ENCODE measurements at places on chromosomes 5 and 9.

- no peak for DNase-seq
Observed at GRCh38 chr5:171961117-171961516, 45.3 kb downstream of the FBXW11 start.

DNA sequence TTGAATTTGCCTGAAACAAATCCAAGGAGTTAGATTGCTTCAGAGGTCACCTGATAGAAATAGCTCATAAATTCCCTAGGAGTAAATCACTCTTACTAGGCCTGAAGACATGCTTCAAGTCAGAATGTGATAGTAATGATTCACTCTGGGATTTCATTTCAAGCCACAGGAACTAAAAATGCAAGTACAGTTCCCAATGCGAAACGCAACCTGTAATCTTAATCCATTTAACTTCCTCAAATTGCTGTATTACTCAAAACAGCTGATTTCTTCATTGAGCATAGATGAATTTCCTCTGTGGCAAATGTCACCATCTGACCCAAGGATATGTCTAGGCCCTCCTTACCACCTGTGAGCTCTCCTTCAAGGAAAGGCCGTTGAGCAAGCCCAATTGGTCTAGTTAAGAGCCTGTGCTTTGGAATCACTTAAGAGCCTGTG is 32.1 kb upstream of the IL6ST start:
- DNase-seq: no peak

DNA sequence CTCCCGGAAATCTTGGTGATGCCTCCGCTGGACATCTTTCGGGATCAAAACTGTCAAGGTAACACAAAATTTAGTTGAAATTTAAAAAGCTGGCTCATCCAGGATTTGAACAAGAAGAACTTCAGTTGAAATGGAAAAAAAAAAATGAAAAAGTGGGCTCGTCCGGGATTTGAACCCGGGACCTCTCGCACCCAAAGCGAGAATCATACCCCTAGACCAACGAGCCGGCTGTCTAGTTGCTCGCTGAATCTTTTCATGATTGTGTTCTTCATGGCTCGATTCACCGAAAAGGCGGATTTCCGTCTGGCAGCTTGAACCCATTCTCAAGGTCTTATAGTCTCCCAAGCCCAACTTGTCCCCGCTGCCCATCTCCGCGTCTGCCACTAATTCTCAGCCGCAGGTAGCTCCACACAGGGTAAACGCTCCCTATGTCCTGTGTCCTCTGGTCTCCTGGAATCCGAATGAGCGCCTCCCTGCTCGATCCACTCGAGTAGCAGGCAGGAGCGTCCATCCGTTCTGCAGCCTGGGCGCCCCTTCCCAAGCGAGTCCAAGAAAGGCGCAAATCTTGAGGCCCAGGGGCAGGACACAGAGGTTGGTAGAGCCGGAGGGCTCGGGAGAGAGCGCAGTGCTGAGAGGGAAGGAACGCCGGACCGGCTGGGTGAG is 16.2 kb downstream of the TRIM7 start:
- DNase-seq: no peak

DNA sequence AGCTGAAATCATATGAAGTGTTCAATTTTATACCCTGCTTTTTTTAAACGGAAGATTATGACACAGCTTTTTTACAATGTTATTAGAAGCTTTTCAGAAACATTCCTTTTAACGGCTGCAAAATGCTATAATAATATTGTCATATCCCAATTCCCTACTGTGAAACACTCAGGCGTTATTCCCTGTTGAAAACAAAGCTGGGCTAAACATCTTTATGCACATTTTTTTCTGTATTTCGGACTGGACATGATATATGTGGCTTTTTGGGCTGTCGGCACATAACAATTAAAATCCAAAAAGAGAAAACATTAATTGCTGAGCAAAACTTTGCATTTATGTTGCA is 12.0 kb upstream of the CTSL start:
- DNase-seq: no peak

- DNase-seq: peak; percentile 85
Observed at GRCh38 chr5:96807075-96807654, 580 bp downstream of the ERAP1 start.

DNA sequence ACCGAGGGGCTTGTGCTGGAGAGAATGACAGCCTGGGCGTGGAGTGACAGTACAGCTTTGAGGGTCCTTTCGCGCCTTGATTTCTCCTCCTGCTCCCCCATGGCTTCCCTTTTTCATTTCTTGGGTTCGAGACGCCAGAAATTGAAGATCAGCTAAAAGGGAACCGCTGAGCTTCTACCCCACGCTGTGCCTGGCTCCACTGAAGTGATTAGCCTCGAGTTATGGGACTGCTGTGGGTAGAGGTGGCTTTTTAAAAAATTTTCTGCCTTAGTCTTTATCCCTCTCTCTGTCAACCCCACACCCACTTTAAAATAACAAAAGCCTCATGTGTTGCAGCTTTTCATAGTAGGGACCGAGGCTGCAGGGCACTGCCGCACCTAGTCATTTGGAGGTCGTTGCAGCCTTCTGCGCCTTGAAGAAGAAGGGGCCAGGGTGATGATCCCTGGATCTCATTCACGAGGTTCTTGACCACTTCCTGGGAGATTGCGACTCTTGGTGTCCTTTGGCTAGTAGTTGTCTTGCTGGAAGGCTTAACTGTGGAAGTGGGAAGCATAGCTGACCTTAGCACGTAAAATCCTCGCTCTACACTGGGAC is 603 bp downstream of the PPIP5K2 start:
- DNase-seq: no peak

GRCh38 chr5:57491369-57491965 is 8.9 kb upstream of the ACTBL2 start:
- no peak for DNase-seq

- no peak for DNase-seq
Observed at GRCh38 chr9:2536511-2536910, 85.1 kb upstream of the VLDLR start.

GRCh38 chr9:137973829-137974416 is 96.3 kb downstream of the CACNA1B start:
- DNase-seq: no peak

- DNase-seq: no peak
Observed at GRCh38 chr5:17234374-17234773, 16.9 kb downstream of the BASP1 start.

DNA sequence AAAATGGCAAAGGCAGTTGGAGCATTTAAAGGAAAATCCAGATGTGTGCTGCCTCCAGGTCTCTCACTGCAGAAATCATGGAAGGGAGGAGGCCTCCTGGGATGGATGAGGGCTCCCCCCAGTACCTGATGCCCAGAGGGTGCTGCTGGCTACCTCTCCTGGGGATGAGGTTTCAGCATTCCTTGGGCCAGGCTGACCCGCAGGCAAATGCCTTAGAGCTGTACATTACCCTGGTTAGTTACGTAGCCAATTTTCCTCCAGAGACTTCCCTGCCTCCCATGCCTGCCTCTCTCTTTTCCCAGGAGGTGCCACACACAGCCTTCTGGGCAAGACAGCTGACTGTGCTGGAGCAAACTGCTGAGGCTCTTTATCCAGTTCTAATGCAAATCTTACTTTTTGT is 65.3 kb downstream of the RGS3 start:
- no peak for DNase-seq

DNA sequence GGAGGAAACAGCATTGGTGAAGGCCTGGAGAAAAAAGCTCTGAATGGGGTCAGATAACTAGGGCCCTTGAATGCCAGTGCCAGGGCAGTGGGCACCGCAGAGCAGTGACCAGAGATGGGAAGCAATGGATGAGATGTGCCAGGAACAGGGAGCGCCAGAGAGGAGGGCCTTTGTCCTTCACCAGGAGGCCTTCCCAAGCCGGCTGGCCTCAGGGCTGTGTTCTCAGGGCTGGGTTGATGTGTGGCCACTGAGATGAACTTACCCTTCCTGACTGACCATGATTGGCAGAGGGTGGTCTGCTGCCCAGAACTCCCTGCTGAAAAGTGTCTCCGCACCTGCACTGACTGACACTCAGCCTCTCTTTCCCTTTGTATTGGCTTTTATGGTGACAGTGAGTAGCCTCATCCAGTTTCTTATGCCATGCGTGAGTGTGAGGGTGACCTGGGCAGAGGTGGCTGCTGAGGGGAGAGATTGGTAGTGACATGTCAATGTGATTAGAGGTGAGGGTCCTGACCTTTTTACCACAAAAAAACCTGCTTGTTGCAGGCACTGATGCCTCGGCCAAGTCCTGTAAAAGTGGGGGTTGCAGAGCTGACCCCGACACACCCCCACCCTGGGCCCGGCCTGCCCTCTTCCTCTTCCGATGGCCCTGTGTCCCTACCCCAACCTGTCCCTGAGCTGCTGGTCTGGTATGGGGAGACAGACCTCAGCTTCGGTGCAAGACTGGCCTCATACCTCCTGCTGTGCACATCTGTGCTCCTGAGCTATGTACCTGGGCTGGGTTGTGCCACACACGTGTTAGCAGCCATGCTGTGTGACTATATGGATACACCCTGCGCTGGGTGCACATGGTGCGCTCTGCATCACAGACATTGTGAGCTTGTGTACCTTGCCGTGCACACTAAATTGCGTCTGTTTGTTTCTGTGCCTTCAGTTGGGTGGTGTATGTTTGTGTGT is 57.1 kb upstream of the PSD2 start:
- peak; percentile 10 for DNase-seq

DNA sequence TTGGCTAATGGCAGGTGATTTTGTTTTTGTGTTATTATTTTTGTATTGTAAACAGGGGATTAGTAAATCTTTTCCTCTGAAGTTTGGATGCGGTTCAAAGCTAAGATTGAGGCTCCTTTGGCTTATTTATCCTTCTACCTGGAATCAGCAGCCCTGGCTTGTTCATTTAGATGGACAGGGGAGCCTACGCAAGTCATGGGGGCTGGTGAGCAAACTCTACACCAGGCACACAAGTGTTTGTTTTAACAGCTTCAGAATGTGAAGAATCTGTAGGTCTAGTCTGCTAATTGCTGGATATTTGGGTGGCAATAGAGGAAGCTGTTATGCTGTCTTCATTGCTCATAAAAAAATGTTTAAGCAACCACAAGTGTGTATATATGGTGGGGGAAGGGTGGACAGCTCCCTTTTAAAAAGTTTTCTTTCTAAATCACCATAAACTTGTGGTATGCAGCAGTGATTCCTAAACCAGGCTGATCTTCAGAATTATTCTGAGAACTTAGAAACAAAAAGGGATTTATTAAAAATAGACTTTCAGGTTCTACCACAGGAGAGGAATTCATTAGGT is 20.7 kb downstream of the ZNF462 start:
- DNase-seq: no peak

DNA sequence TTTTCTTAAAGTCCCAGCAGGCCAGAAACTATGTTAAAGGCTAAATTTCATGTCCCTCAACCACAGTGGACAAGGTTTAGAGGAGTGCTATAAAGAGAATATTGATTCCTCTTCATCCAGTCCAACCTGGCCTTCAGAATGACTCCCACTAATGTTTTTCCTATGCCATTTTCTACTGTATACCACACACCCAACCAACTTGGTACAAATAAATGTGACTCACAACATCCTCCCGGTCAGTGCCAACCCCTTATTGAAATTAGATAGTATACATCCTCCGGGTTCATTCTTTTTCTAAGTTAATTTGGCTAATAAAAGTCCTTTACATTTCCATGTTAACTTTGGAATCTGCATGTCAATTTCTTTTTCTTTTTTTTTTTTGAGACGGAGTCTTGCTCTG is 215.1 kb downstream of the TSSK1B start:
- DNase-seq: no peak

DNA sequence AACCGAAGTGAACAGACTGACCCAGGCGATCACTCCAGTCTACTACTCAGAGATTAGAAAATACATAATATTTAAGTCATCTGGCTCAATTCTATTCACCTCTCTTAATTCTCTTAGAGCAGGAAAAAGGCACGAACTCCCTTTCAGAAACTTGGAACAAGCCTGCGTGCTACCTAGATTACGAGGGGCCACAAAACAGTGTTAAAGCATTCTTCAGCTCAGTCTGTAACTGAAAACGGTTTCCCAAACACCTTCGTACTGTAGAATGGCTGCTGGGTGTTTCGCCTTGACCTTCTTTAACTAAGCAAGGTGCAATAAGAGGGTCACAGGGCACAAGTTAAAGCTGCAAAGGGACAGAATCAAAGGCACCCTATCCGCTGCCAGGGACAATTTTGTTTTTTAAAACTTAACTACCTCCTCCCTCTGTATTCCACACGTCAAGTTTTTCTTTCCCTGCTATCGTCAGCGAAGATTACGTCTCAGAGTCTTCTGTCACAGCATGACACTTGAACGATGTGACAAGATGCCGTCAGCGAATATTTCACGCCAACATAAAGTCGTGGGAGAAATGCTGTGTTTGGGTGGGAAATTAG is 687 bp downstream of the LYSMD3 start:
- no peak for DNase-seq

- DNase-seq: no peak
Observed at GRCh38 chr9:4689021-4689420, 9.7 kb downstream of the CDC37L1 start.

- DNase-seq: no peak
Observed at GRCh38 chr9:94938384-94938783, 211.9 kb downstream of the AOPEP start.

Measured in anterior cingulate cortex (tissue), 58 donors.